ENCODE measurements at places on chromosomes 4 and X.

DNA sequence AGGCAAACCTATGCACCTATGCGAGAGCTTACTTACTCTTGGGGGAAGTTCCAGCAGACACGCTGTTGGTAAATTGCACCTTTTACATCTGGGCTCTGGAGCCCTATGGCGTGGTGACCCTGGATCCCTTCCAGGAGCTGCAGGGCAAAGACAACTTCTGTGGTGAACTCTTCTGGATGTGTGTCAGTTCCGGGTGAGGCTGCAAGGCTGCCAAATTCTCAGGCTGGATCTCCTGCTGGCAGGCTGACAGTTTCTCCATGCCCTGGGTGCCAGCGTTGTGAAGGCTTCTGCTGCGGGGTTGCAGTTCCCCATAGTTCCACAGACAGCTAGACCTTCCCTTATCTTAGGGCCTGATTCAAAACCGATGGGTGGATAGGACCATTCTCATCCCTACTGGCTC, 37.9 kb downstream of the RAP2C start:
- no peak for DNase-seq

GRCh38 chrX:41452565-41453356, 5.6 kb downstream of the NYX start:
- no peak for DNase-seq

- DNase-seq = no peak
These were observed 18.7 kb downstream of the YIPF7 start for GRCh38 chr4:44632733-44633132.

DNA sequence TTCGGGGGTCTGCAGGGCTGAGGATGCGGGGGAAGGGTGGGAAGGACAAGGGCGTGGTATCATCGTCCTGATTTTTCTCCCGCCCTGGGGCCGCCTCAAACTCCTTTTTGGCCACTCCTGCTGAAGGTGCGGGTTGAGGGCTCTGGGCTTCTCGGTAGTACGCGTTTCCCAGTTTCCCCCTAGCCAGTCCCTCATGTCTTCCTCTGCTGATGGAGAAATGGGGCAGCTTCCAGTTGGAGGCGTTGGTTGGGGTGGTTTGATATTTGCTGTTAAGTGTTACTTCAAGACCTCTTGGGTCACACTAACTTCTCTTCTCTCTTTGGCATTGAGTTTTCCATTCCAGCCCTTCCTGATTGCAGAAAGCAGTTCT, 482 bp downstream of the GSTCD start:
- DNase-seq = no peak

DNA sequence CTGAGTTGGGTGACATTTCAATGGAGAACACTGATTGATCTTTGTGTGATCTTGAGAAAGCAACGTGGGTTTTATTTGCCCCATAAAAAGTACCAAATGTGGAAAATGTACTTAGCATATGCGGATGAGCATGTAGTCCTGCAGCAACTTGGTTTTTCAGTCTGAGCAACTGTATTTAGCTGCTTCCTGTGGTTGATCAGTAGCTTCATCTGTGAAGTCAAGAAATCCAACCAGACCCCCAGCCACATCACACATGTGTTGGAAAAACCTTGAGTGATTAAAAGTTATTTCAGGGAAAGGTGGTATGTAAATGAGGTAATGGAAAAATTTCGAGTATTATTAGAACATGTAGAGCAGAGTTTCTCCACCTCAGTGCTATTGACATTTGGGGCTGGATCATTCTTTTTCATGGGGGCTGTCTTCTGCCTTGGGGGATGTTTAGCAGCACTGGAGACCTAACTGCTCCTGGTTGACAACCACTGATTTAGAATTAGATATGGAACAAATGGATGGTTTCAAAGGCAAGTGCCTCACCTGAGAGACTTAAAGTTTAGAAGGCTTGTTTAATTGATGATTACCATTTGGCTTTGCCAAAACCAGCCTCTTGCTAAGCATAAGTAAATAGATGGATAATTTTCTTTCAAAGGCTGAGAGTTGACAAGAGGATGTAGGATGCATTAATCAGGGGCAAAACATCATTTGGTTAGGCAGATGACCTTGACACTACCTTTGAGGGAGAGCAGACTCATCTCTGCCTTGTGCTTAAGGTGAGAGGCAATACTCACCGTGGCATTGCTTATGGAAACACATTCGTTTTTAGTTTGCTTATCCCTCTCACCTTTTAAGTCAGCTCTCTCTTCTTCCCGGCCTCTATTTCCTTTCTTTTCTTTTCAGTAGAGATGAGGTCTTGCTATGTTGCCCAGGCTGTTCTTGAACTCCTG, 193.0 kb upstream of the RPS6KA3 start:
- no peak for DNase-seq
